Endothelial cell of umbilical vein (primary cell): ENCODE measurements at places on chromosomes 1 and 21. TPM values are rescaled to one million over a fixed set of nuclear protein-coding genes. Genes with fewer than 3 reads are reported as not detected.

TCEANC2 gene
- 5.1 and 6.1 TPM in 2 replicates for total RNA-seq

COP1 gene
- 40.8 and 40.9 TPM in 2 replicates for total RNA-seq

TP73 gene
- 0.15 TPM in 1 of 2 replicates, not detected in the other for total RNA-seq

HLX gene
- total RNA-seq: 33.5 and 39.1 TPM in 2 replicates

GLIS1 gene
- not detected in 2 replicates for total RNA-seq

RXFP4 gene
- total RNA-seq: not detected in 2 replicates

S100A12 gene
- not detected in 2 replicates for total RNA-seq

C1orf167 gene
- total RNA-seq: not detected in 2 replicates

PPIAL4G gene
- total RNA-seq: not detected in 2 replicates

COL16A1 gene
- total RNA-seq: 1.2 and 2.7 TPM in 2 replicates

LCE1A gene
- total RNA-seq: not detected in 2 replicates

OXCT2 gene
- 0.48 and 0.60 TPM in 2 replicates for total RNA-seq

FCRL6 gene
- total RNA-seq: not detected in 2 replicates

FAM72B gene
- total RNA-seq: 4.3 and 6.5 TPM in 2 replicates

FLG2 gene
- total RNA-seq: not detected in 2 replicates

AIM2 gene
- not detected in 2 replicates for total RNA-seq
